ENCODE measurements at places on chromosomes 6 and 20.
A peak's percentile ranks its signal among the peaks of the same experiment; 100 is the strongest.

DNA sequence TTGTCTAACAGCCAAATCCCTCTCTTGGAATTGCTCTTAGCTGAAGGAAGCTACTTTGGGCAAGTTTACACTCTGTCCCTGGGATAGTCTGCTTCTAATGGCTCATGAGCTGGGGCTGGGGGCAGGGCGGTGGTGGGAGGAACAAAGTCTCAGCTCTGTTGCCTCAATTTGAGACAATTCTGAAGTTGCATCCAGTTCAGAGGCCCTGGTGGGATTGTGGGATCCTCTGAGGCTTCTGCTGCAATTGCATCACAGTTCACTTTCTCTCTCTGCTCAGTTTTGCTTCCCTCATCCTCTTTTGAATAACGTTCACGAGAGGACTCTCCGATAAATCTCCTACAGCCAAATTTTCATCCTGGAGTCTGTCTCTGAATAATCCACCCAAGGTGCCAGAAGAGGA is 440.6 kb upstream of the SLC35B3 start:
- DNase-seq, result no peak

GRCh38 chr6:101937108-101937507 is 543.6 kb downstream of the GRIK2 start:
- DNase-seq, result no peak

GRCh38 chr6:134446896-134447295 is 129.0 kb upstream of the SGK1 start:
- peak; percentile 51 for DNase-seq

- DNase-seq, result peak; percentile 2
Measured at GRCh38 chr6:65126667-65127066, 580.4 kb downstream of the EYS start.

DNA sequence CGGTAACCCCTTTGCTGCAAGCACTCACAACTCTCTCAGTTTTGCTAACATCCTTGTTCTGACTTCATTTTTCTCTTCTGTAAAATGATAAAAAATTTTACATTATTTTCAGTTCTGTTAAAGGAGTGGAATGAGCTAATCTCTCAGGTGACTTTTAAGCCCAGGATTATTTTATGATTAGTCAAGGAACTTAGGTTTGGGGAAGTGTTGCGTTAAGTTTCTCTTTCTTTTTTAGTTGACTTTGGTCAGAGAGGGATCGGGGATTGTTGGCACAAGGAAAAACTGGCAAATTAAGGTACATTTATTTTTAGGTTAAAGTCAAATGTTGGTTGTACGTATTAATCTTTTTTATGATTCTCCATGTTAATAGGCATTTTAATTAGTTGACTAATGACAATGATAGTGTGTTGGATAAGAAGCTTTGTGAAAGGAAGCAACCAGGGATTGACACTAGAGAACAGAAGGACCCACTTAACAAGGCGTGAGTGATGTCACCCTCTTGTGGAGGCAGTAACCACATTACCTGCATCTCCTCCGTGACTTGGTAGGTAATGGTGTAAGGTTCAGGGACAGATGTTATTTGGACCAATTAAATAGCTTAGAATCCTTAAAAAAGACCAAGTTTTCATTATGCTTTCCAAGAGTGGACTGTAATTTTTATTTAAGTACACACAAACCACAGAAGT is 31.6 kb downstream of the CD83 start:
- no peak for DNase-seq

GRCh38 chr20:51439160-51439689 is 103.3 kb downstream of the NFATC2 start:
- no peak for DNase-seq

GRCh38 chr6:137830511-137830911 is 36.5 kb upstream of the TNFAIP3 start:
- peak; percentile 37 for DNase-seq

DNA sequence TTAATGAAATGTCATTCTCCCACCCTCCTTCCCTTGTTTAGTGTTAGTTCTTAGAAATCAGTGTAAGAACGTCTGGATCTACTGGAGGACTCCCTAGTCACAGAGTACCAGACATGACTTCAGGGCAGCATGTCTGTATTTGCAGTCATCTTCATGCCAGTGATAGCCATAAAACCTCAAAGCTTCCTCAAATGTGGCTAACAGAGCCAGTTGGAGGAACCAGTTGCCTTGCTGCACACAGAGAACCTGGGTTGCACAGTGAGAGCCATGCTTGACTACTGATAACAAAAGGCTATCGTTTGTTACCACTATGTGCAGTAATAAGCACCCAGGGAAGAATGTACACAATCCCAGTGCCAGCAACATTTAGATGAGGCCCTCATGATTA is 20.1 kb downstream of the NT5E start:
- no peak for DNase-seq

- DNase-seq, result no peak
Measured at GRCh38 chr6:16033214-16033613, 95.7 kb upstream of the MYLIP start.

DNA sequence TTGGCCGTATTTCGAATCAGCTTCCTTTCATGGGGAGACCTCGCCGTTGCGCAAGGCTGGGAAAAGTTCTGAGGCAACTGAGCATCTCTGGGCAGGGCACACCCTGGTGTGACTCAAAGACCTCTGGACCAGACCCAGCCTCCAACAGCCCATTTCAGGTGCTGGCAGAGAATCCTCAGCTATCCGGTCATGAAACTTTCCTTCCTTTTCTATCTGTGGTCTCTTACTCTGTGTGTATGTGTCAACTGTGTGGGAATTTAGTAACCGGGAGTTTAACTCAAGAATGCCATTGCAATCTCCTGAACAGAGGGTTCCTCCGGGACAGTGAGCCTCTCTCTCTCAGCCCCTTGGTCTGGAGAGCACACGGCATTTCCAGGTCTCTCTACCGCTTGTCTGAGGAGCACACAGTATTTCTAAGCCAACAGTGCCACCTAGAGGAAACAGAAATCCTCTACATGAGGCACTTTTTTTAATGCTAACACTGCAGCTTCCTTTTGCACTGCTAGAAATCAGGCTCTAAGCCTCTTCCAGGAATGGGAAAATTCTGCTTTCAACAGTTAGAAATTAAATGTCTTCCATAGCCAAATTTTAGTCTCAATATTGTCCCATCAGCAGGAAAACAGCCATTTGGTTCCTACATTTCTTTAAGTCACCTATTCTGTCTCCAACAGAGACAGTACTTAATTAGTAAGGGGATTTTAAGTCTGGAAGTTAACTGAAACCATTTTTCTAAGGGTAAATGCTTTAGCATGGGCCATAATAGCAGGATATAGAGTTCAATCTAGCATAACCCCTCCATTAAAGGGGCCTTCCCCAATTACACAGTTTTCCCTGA is 32.7 kb downstream of the PLN start:
- DNase-seq, result peak; percentile 95

GRCh38 chr6:56618050-56618449 is 24.6 kb downstream of the DST start:
- no peak for DNase-seq

- peak; percentile 24 for DNase-seq
Measured at GRCh38 chr6:12875051-12875450, 158.5 kb downstream of the PHACTR1 start.

GRCh38 chr6:151761851-151762250 is 45.6 kb upstream of the ESR1 start:
- DNase-seq, result no peak

DNA sequence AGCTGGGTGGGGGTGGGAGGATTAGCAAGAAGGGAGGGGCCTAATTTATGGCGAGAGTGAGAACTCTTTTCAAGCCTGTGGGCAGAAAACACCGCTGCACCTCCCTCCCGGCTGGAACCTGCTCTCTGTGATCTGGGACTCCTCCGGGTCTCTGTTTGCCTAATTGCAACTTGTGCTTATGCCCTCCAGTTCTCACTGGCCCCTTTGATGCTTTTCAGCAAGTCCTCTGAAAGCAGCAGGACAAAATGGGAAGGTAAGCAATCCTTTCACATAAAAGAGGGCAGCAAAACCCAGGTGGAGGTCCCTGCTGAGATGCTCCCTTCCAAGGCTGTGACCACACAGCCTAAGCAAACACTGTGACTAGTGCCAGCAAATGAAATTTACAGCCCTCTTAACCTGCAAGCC is 523.0 kb upstream of the FLRT3 start:
- DNase-seq, result no peak

GRCh38 chr6:44563397-44563796 is 175.9 kb downstream of the CDC5L start:
- peak; percentile 51 for DNase-seq

GRCh38 chr6:44366781-44367180 is 20.7 kb upstream of the CDC5L start:
- DNase-seq, result no peak
